Mesendoderm (in vitro differentiated cells): ENCODE measurements at places on chromosomes 7 and 10.

- no peak for DNase-seq
- H3K4me1 ChIP-seq = no peaks in the 10 kb centered on the region
- no peaks in the 10 kb centered on the region for H3K27me3 ChIP-seq
- H3K27ac ChIP-seq = no peak within 1 kb of the TSS
- H3K4me3 ChIP-seq = no peak within 1 kb of the TSS
These were observed at the start of gene TAS2R39 for GRCh38 chr7:143183024-143183423. TAS2R39 (plus strand) TSS chr7:143183419; CDS start chr7:143183419, 0 bp downstream.

- no peaks in the 10 kb centered on the region for H3K36me3 ChIP-seq
- no peaks in the 10 kb centered on the region for H3K27me3 ChIP-seq
- H3K27ac ChIP-seq = no peak overlapping the region
- H3K4me3 ChIP-seq = no peak overlapping the region
- H3K4me1 ChIP-seq = no peaks in the 10 kb centered on the region
- no peak for DNase-seq
These were observed 44.9 kb upstream of the ZNF32 start for GRCh38 chr10:43693602-43694001.

GRCh38 chr7:20539201-20539600 lies 76.3 kb upstream of the ABCB5 start:
- H3K27me3 ChIP-seq = no peaks in the 10 kb centered on the region
- peak; percentile 82 for DNase-seq
- no peak overlapping the region for H3K4me3 ChIP-seq
- no peaks in the 10 kb centered on the region for H3K4me1 ChIP-seq

DNA sequence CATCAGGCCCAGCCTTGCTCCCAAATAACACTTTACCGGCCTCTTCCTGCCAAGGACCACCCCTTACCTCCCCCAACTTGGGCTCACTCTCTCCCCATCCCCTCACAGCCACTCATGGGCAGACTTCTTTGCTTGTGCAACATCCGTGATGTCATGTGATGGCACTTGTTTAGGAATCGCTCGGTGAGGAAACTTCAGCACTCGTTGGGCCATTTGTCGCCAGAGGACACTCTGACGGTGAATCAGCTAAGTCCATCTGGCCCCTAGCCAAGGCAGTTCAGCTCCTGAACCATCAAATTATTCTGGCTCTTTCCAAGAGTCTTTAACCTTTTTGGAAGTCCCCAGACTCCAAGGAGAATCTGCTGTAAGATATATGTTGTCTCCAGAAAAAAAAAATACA lies 19.2 kb downstream of the BTBD16 start:
- DNase-seq = no peak
- no peaks in the 10 kb centered on the region for H3K36me3 ChIP-seq
- no peak overlapping the region for H3K27ac ChIP-seq
- H3K27me3 ChIP-seq = no peaks in the 10 kb centered on the region
- H3K4me3 ChIP-seq = no peak overlapping the region

DNA sequence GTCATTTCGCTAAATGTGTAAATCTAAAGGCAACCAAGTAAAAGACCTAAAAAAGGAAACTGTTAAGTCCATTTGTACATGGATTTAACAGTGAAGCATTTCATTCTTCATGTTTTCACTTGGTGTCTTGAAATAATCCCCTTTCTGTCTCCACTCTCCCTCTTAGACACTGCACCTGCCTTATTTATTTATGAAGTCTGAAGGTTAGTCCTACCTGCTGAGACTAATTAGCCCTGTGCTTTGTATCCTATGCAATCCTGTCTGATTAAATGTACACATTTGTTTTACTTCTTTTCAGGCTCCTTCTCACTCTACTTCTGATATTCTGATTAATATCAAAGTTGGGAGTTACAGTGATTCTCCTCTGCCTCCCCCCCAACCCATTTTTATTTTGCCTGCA lies 1.9 kb upstream of the TCF7L2 start:
- peaks cover 6% of the 10 kb centered on the region for H3K4me1 ChIP-seq
- H3K27ac ChIP-seq = no peak overlapping the region
- no peak overlapping the region for H3K4me3 ChIP-seq

- H3K27me3 ChIP-seq = peaks cover 15% of the 10 kb centered on the region
- DNase-seq = peak; percentile 72
- H3K4me3 ChIP-seq = no peak overlapping the region
- H3K36me3 ChIP-seq = no peaks in the 10 kb centered on the region
- no peaks in the 10 kb centered on the region for H3K4me1 ChIP-seq
- H3K27ac ChIP-seq = no peak overlapping the region
These were observed 15.3 kb downstream of the NKX2-3 start for GRCh38 chr10:99548041-99548530.

DNA sequence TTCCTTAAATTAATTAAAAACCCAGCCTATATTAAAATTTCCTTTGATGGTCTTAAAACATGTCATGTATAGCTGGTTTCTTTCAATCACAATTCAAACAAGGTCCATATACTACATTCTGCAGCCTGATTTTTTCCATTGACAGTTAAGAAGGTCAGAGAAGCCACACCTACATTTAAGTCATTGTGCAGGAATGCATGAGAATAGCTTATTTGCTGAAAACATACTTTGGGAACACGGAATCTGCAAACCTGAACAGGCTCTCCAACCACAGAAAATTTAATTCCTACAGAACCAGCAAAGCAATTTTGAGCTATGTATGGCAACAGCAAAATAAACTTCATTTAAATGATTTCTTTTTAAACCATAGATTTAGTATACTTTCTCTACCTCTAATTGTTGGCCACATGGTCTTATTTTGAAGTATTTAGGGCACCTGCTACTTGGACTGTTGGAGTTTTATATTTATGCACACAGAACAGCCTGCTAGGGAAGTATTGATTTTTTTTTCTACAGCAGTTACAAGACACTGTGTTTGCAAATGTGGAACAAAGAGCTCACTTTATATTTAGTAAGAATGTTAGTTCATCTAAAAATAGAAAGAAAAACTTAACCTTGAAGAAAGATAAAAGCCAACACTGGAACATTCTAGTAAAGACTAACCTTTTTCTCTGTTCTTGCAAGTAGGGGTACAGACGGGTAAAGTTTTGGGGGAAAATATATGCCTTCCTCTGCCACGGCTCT lies 240.9 kb upstream of the IMMP2L start:
- H3K27ac ChIP-seq = no peak overlapping the region
- DNase-seq = no peak
- H3K4me3 ChIP-seq = no peak overlapping the region
- H3K4me1 ChIP-seq = no peaks in the 10 kb centered on the region
- no peaks in the 10 kb centered on the region for H3K36me3 ChIP-seq

GRCh38 chr7:28479507-28479947 lies 67.2 kb downstream of the CREB5 start:
- H3K36me3 ChIP-seq = no peaks in the 10 kb centered on the region
- no peak overlapping the region for H3K27ac ChIP-seq
- H3K4me3 ChIP-seq = no peak overlapping the region
- peaks cover 2% of the 10 kb centered on the region for H3K4me1 ChIP-seq
- no peaks in the 10 kb centered on the region for H3K27me3 ChIP-seq
- no peak for DNase-seq

- H3K27me3 ChIP-seq = no peaks in the 10 kb centered on the region
- H3K4me3 ChIP-seq = no peak overlapping the region
- no peak overlapping the region for H3K27ac ChIP-seq
- H3K4me1 ChIP-seq = peaks cover 2% of the 10 kb centered on the region
- no peak for DNase-seq
- H3K36me3 ChIP-seq = no peaks in the 10 kb centered on the region
These were observed 181.2 kb downstream of the TWIST1 start for GRCh38 chr7:18936265-18936664.

- H3K36me3 ChIP-seq = no peaks in the 10 kb centered on the region
- H3K27ac ChIP-seq = no peak overlapping the region
- DNase-seq = no peak
- no peaks in the 10 kb centered on the region for H3K4me1 ChIP-seq
These were observed 93.3 kb upstream of the FAM171A1 start for GRCh38 chr10:15464381-15464780.

DNA sequence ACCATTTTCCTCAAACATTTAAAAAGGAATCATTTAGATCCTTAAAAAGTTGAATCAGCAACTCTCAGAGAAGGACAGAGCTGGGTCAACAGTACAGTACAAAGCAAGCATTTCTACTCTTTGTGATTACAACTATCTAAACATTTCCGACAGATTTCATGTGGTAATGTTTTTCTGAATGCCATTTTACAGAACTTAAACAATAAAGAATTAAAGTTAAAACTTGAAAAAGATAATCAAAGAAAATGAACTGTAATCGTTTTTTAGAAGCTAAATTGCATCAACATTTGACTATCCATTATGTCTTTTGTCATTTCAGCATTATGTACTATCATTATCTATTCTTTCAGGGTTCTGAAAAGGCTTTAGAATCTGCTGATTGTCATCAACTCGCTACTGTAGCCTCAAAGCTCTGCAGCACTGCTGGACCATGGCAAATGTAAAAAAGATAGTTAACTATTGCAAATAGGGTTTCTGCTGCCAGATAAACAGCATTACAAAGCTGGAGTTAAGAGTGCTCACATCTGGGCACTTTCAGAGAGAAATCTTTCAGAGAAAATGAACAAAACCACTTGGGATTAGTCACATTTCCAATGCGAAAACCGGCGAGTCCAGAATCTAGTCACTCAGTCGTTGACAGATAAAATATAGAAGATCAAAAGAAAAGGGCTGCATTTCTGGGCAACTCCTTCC lies 160.4 kb upstream of the LAMB4 start:
- H3K4me3 ChIP-seq = no peak overlapping the region
- H3K36me3 ChIP-seq = no peaks in the 10 kb centered on the region

GRCh38 chr7:40447345-40447744 lies 312.5 kb downstream of the SUGCT start:
- DNase-seq = peak; percentile 42
- no peaks in the 10 kb centered on the region for H3K36me3 ChIP-seq
- H3K27ac ChIP-seq = no peak overlapping the region
- no peak overlapping the region for H3K4me3 ChIP-seq
- no peaks in the 10 kb centered on the region for H3K27me3 ChIP-seq
- no peaks in the 10 kb centered on the region for H3K4me1 ChIP-seq

DNA sequence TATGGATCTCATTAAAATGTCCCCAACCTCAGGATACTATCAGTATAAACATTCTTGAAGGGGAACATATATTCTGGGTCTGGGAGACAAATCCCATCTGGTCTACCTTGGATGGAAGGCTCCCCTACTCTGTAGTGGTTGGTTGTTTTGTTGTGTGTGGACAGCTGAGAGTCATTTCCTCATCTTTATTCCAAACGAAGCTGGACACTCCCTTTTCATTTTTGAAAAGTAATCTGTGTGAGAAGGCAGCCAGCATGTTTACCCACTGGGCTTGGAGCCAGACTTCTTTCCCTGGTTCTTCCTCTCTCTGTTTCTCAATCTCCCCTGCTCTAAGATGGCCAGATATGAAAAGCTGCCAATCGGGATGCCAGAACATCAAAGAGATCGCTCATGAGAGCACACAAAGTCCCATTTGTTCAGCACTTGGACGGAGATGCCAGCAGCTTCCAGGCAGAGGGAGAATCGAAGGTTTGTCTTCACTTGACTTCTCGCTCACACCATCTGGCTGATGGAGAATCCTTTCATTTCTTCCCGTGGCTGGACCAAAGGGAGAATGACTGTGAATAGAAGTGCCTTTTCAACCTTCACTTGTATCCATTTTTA lies 108.1 kb upstream of the AGR3 start:
- H3K36me3 ChIP-seq = no peaks in the 10 kb centered on the region
- no peak for DNase-seq
- no peak overlapping the region for H3K27ac ChIP-seq
- H3K4me1 ChIP-seq = no peaks in the 10 kb centered on the region
- no peaks in the 10 kb centered on the region for H3K27me3 ChIP-seq
- H3K4me3 ChIP-seq = no peak overlapping the region

DNA sequence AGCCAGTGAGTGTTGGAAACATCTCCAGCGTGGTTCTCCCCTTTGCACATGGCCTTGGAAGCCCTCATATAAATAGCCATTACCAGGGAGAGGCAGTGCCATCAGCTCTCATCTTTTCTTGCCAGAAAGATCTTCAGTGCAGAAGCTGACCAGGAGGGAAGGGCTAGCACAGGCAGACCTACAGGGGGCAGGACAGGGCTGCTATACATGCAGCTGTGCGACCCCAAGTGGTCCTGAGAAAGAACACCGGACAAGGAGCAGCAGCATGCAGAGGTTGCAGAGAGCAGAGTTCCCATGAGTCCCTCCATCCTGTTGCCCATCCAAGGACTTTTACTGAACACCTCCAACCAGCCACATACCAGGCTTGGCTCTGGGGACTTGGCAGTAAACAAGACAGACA lies 17.1 kb downstream of the GRID1 start:
- H3K4me3 ChIP-seq = no peak overlapping the region
- peaks cover 8% of the 10 kb centered on the region for H3K4me1 ChIP-seq
- no peaks in the 10 kb centered on the region for H3K27me3 ChIP-seq

- H3K27ac ChIP-seq = no peak overlapping the region
- H3K27me3 ChIP-seq = no peaks in the 10 kb centered on the region
- H3K4me1 ChIP-seq = no peaks in the 10 kb centered on the region
- H3K4me3 ChIP-seq = no peak overlapping the region
- DNase-seq = no peak
- peaks cover 1% of the 10 kb centered on the region for H3K36me3 ChIP-seq
These were observed 42.0 kb downstream of the PWWP2B start for GRCh38 chr10:132439025-132439388.

GRCh38 chr10:75042292-75042974 lies 69.0 kb upstream of the SAMD8 start:
- H3K27ac ChIP-seq = no peak overlapping the region
- no peaks in the 10 kb centered on the region for H3K27me3 ChIP-seq
- H3K36me3 ChIP-seq = no peaks in the 10 kb centered on the region
- DNase-seq = no peak
- H3K4me1 ChIP-seq = no peaks in the 10 kb centered on the region

DNA sequence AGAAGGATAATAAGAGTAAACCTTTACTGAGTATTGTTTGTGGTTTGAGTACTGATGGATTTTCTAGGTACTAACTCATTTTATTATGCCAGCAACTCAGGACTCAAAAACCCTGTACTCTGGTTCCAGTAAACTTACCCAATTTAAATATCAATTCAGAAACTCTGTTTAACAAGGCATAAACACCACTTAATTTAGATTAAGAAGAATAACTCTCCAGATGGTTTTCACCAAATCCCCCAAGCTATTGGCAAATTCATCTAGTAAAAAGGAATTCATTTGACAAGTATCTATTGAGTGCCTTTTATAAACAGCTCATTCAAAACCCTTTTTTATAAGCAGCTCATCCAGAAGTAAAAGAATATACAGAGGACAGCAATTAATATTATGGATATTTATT lies 572.4 kb downstream of the PHTF2 start:
- no peak overlapping the region for H3K27ac ChIP-seq
- no peak for DNase-seq
- H3K4me3 ChIP-seq = no peak overlapping the region
- H3K27me3 ChIP-seq = no peaks in the 10 kb centered on the region

GRCh38 chr7:150516956-150517745 lies 2.5 kb downstream of the GIMAP7 start:
- no peak for DNase-seq
- no peaks in the 10 kb centered on the region for H3K4me1 ChIP-seq
- H3K27me3 ChIP-seq = no peaks in the 10 kb centered on the region

- no peaks in the 10 kb centered on the region for H3K4me1 ChIP-seq
- DNase-seq = no peak
- no peaks in the 10 kb centered on the region for H3K27me3 ChIP-seq
- H3K36me3 ChIP-seq = no peaks in the 10 kb centered on the region
- no peak overlapping the region for H3K4me3 ChIP-seq
- no peak overlapping the region for H3K27ac ChIP-seq
These were observed 51.4 kb downstream of the INPP5A start for GRCh38 chr10:132589015-132589414.
